ENCODE measurements at places on chromosomes 5 and 9.

DNA sequence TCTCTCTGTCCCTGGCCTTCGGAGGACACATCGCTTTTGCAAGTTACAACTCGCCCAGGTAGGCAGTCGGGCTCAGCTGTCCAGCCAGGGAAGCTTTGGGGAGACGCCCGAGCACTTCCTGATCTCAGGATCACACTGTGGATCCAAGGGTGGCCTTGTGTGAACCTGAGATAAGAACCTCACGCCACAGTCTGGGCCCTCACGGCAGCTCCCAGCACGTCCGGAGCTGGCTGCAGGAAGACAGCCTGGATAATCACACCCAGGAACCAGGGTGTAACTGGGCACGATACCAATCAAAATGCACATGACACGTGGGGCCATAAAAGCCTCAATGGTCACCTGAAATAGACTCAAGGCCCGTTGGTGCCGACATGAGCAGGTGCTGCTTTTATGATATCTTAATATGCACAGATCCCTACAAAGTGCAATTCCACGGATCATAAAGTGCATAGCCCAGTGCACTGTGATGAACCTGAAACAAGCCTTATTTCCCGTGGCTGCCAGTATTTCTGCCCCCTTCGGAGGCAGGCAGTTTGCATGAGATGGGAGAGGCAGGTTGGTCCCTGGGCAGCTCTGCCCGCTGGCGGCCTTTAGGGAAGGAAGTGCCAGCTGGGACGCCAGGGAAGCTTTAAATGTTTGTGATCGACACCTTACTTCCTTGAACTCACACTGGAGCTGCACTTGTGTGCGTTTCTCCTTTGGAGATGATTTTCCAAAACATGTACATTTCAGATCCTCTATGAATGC, 14.5 kb downstream of the SLC6A18 start:
- no peak for DNase-seq

- no peak for DNase-seq
These were observed 182.4 kb upstream of the OTULINL start for GRCh38 chr5:14399054-14399692.

- DNase-seq, result no peak
These were observed 15.6 kb upstream of the ACSL6 start for GRCh38 chr5:132027027-132027426.

- no peak for DNase-seq
These were observed 755.7 kb downstream of the TLR4 start for GRCh38 chr9:118459913-118460312.

GRCh38 chr5:155794795-155795194, 532.2 kb upstream of the SGCD start:
- DNase-seq, result no peak

GRCh38 chr5:131530706-131531331, 104.2 kb downstream of the RAPGEF6 start:
- no peak for DNase-seq

DNA sequence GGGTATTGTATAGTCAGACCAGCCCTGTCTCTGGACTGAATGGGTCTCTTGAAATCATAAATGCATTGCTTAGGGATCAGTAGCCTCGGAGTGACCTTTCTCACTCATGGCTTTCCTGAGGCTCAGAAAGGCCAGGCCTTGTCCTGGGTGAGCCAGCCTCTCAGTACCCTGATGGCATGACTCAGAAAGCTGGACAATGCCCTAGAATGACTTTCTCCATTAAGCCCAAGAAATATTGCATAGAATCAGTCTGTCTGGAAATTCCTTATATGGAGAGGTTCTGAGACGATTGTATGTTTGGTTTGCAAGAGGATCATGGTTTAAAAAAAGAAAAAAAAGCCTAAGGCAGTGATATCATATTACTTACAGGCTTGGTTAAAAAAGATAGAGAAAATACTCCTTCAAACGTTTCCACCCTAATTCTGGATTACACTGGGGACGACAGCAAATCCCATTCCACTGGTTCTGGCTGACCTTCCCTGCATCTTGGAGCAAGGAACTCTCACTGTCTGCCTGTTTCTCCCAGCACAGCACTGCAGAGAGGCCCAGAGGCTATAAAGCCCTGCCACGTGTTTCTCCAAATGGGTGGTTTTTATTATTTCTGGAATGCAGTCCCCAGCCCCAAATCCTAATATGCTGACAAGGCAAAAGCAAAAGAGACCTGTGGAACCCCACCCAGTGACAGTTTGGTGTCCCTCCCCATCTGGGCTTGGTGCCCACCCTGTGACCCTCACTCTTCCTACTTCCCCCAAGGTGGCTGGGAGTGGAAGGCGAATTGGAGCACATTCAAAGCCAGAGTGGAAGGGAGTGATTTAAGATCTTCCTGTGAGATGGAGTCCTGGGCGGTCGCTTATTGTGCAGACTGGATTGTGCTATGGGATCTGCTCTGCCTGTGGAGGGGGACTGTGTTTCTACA, 34.4 kb downstream of the MAP1B start:
- DNase-seq, result no peak

- no peak for DNase-seq
These were observed 40.7 kb upstream of the CTXN3 start for GRCh38 chr5:127608077-127608660.

GRCh38 chr5:148091991-148092964, 28.5 kb downstream of the SPINK5 start:
- DNase-seq, result no peak

DNA sequence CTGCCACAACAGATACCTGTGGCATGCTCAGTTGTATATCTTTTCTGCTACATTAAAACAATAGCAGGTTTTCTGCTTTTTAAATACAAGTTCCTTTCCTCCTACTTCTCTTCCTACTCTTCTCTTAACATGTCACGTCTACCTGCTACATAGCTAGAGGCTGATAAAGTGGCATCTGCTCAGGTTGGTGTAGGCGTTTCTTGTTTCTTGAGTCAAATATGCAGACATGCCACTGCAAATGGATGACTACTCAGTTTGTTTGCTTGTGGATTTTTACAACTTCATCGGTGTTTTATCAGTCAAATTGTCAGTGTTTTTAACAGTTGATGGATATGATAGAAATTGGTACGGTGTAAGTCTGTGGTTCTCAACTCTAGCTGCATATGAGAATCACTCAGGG, 525.7 kb downstream of the TLE4 start:
- DNase-seq, result no peak

DNA sequence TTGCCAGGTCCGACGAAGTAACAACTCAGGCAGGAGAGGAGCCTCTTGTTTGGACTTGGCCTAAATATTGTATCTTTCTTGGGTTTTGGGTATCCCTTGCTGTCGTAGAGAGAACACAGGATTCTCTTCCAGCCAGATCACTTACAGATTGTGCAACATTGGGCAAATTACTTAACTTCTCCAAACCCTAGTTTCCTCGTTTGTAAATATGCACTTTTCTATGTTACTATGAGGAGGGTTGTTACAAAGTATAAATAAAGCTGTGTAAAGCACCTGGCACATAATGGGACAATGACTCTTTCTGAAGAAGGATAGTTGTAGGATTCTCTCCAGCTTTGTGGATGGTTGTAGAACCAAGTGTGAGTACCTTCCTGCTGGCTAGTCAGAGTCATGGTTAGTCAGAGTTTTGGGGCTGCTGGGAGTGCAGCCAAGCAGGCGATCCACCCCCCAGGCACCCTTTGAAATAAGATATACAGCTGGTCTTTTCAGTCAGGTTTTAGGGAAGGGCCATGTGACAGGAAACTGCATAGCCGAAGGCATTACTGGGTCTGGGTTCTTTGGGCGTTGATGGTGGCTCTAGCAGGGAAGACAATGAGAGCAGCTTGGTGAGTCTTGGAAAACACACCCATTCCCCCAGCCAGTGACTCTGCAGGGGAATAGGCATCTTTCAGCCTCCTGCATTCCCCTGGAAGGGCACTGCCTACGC, 49.9 kb upstream of the GDNF start:
- DNase-seq, result no peak

DNA sequence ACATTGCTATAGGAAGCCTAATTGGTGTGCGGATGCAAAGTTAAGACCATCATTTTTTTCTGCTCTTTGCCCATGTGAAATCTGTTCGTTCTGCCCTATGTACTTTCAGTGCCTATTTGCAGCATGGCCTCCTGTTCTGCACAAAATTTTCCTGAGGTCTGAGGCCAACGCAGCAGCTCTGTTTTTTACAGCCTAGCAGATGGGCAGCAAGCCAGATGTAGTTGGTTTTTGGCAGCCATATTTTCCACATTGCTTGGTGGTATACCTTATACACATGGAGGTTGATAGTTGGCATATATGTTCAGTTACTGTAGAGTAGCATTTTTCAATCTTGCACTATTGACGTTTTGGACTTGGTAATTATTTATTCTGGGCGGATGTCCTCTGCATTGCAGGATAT, 133.5 kb upstream of the MRPS30 start:
- no peak for DNase-seq

GRCh38 chr5:173697931-173698579, 81.6 kb upstream of the BOD1 start:
- no peak for DNase-seq

- no peak for DNase-seq
These were observed 77.7 kb downstream of the MEF2C start for GRCh38 chr5:88805151-88805784.

DNA sequence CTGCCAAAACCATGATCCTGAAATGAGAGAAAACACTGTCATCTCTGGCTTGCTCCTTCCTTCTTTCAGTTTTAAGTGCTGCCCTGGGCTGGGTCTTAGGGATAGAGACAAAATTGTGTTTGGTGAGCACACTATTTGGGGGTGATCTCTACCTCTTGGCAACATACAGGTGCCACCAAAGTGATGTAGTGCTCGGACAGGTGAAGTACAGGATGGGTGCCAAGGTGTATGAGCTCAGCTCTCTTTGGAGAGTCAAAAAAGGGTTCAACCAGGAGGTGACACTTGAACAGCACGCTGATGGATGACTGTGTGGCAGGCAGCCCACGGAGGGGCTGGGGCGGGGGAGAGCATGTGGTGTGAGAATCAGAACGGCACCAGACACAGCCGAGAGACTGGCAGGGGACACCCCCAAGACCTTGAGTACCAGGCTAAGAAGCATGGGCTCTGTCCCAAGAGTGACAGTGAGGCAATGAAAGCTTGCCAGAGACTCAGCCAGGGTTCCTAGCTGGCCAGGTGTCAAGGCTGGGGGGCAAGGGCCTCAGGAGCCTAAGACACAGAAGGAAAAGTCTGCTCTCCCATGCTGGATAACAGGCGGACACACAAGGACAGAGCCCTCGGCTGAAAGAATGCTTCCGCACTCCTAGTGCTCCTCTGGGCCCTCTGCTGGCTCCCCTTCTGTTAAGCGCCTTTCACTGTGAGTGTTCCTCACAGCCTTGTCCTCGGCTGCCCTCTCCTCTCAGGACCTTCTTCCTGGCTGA, 2.5 kb downstream of the NHP2 start:
- no peak for DNase-seq

GRCh38 chr5:164422400-164422799, 917.0 kb downstream of the MAT2B start:
- DNase-seq, result no peak

DNA sequence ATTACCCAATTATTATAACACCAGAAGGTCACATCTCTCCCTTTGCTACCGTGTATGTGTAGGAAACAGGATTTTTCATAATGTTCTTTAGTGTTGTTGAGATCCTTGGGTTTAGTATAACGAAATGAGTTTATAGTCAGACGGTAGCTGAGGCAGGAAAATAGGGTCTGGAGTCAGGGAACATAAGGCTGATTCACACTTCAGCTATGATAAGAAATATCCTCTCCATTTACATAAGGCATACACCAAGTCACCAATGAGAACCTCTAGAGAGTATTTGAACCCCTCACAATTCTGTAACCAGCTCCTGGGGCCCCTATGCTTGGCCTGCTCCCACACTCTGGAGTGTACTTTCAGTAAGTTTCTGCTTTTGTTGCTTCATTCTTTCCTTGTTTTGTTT, 58.9 kb upstream of the ANKH start:
- DNase-seq, result no peak

DNA sequence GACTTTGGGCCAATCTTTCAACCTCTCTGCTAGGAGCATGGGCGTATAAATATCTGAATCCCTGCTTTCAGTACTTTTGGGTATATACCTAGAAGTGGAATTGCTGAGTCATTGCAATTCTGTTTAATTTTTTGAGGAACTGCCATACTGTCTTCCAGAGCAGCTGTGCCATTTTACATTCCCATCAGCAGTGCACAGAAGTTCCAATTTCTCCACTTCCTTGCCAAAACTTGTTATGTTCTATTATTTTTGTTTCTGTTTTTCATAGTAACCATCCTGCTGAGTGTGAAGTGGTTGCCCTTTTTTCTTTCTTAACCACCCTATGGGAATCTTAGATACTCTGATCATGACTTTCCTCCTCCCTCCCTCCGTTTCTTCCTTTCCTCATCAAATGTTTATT, 11.1 kb upstream of the CCIN start:
- no peak for DNase-seq

- DNase-seq, result no peak
These were observed 2.0 kb downstream of the NEUROG1 start for GRCh38 chr5:135533794-135534193.

- no peak for DNase-seq
These were observed 11.8 kb upstream of the GPR151 start for GRCh38 chr5:146527785-146528184.

DNA sequence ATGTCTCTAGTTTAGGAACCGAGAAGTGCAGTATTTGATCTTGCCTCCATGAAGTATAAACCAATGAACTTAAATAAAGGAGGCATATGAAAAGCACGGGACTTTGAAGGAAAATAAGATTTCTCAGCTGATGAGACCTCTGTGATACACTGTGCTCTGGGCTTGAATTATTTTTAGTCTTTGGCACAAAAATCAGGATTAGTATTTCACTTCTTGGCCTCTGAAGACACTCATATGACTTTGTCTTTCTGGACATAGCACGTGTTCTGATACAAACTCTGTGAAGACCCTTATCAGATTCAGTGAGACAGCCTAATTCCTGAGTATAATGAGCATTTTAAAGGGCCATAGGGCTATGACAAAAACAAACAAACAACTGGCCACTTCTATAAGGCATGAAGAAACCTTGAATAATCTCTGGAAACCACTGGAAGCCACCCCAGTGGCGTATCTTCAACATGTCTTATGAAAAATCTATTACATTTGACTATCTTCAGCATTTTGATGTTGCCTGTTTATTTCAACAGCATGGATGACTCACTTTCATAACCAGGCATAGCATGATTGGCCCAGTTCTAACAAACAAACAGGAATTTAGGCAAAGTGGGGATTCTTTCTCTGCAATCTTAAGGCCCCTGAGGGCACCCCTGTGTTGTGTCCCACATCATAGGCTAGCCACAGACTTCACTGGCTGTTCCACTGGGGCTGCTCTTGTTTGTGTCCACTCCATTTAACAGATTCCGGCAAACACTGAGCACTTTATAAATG, 90.3 kb upstream of the ZNF462 start:
- no peak for DNase-seq

- DNase-seq, result no peak
These were observed 259.2 kb downstream of the PDZD2 start for GRCh38 chr5:31898036-31898632.
